ENCODE measurements at places on chromosomes 2 and 18.

- no peak for DNase-seq
Observed at GRCh38 chr18:80202264-80202998, 44.9 kb downstream of the PARD6G start.

GRCh38 chr18:58819051-58819450, 45.6 kb upstream of the ZNF532 start:
- no peak for DNase-seq

GRCh38 chr2:37456479-37456878, 112.0 kb downstream of the QPCT start:
- no peak for DNase-seq

DNA sequence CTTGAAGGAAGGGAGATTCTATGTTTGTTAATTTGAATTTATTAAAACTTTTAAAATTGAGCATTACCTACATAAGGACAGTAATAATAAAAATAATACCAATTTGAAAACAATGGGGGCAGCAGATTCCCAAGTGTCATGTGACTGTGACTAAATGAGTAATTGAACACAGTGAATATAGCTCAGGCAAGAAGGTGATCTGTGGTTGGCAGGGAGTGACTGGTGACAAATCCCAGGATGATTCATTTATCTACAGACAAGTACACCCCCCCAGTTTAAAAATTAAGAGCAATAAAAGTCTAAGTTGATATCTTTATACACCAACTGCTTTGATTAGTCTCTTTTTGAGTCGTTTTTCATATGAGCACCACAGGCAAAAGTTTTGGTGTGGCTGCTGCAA, 299.5 kb downstream of the ARHGAP15 start:
- peak; percentile 53 for DNase-seq

GRCh38 chr2:42987112-42987922, 194.9 kb upstream of the HAAO start:
- DNase-seq = peak; percentile 93

GRCh38 chr2:176261136-176261535, 8.1 kb upstream of the MTX2 start:
- DNase-seq = no peak

GRCh38 chr2:96933305-96934181, 52.8 kb downstream of the FAM178B start:
- DNase-seq = no peak

DNA sequence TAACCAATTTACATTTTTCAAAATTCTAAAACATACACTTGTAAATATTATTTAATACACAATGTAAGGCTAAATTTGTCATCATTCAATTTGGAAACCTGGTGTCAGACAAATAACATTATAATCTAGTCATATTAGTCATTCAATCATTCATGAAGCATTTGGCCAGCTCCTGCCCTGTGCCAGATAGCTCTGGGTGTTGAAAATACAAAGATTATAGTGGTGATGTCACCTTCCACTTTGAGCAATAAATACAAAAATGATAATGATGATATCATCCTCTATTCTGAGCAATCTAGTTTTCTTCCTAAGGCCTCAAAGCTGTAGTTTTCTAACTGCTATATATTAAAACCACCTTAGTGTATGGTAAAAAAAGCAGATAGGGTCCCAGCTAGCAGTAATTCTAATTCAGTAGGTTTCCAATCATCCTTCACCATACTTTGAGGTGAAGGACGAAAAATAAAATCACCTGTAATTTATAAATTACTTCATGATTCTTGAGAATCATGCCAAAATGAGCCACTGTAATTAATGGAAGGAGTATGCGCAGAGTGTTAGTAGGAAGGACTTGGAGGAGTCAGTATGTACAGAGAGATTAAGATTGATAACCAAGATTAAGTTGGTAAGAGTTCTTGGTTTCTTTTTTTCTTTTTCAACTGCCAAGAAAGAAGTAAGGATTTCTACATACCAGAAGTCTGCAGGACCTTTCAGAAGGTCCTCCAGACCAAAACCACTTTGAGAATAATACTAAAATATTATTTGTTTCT, 23.2 kb downstream of the MEMO1 start:
- DNase-seq = no peak

DNA sequence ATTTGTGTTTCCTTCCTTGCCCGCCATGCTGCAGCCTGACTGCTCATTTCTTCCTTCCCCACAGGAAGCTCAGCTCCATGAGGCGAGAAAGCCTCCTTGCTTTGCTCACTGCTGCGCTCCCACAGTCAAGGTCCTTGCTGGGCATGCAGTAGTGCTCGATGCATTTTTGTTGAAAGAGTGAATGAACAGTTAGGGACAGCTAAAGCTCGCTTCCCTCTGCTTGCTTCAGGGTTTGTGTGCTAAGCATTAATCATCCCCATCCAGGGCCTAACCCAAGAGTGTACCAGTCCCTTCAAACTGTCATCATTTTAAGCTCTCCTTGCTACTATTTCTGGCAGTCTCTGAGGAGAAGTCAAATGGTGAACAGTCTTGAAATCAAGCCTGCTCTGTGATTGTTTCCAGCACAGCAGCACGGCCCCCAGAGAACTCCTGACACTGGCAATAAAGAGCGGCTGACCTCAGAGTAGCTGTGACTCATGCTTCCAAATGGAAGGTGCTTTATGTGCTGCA, 171.7 kb upstream of the SOX11 start:
- DNase-seq = peak; percentile 38

GRCh38 chr2:55268288-55268906, 634 bp downstream of the MTIF2 start:
- DNase-seq = peak; percentile 18

DNA sequence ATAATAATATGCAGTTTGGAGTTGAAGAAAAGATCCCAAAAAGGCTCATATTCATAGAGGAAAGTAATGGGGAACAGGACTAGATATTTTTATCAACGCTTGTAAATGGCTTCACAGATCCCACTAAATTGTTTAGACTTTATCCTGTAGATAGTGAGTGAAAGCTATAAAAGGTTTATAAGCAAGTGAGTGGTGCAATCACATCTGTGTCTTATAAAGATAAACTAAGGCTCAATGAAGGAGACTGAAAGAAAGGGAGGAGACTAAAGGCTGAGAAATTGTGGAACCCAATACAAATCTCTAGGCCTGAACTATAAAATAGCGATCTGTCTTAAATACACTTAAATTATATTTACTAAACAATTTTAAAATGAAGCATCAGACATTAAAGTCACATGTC, 7.7 kb downstream of the SP3 start:
- no peak for DNase-seq

GRCh38 chr2:178229927-178230326, 35.6 kb downstream of the OSBPL6 start:
- peak; percentile 9 for DNase-seq

DNA sequence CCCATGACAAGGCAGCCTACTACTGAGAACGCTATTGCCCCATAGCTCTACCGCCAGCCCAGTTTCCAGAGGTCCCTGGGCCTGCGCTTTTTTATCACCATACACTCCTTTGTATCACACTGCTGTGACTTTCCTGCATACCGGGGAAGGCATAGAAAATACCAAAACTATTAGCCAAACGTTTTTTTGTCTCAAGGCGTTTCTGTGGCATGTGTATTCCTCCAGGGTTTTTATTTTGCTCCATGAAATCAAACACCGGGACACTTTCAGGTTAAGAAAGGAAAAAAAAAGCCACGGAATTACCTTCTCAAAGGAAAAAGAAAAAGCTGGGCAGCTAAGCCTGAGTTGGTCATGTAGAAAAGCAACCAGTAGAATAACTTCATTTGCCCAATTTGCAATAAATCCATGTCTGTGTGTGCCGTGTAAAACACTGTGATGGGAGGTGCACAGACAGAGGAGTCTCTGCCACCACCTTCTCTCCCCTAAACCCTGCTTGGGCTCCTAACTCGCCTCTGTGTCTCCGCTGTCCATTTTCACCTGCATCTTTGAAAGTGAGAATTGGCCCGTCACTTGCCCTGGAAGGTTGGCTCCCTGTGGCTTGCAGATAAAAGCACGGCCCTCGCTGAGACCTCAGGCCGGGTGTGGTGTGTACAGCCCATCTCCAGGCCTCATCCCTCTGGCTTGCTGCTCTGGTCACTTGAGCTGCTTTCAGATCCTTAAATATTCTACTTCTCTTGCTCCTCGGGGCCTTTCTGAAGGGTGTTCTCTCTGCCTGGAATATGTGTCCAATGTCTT, 1.7 kb downstream of the AMER3 start:
- DNase-seq = no peak

DNA sequence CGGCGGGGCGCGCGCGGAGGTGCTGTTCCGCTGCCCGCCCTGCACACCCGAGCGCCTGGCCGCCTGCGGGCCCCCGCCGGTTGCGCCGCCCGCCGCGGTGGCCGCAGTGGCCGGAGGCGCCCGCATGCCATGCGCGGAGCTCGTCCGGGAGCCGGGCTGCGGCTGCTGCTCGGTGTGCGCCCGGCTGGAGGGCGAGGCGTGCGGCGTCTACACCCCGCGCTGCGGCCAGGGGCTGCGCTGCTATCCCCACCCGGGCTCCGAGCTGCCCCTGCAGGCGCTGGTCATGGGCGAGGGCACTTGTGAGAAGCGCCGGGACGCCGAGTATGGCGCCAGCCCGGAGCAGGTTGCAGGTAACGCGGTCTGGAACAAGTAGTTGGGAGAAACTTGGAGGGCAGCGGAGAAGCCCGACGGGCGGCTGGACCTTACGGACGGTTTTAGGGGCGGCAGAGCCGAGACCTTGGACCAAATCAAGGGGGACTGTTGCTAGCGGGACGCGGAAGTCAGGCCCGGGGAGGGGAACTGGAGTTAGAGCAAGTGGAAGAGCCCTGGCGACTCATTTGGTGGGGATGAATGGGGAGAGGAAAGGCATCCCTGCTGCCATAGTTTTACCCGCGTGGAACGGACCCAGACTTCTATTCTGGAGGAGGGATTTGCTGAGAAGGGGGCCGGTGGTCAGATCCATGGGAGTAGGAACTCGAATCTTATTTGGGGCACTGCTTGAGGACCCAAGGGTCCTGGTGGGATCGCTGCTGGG, 573 bp downstream of the IGFBP2 start:
- no peak for DNase-seq

GRCh38 chr18:13247506-13247905, 28.9 kb downstream of the LDLRAD4 start:
- no peak for DNase-seq

- no peak for DNase-seq
Observed at GRCh38 chr2:216041438-216041837, 28.1 kb upstream of the MREG start.

- DNase-seq = no peak
Observed at GRCh38 chr2:237449193-237449881, 35.4 kb upstream of the COL6A3 start.

GRCh38 chr18:35939138-35939537, 33.3 kb upstream of the RMP24 start:
- DNase-seq = no peak

DNA sequence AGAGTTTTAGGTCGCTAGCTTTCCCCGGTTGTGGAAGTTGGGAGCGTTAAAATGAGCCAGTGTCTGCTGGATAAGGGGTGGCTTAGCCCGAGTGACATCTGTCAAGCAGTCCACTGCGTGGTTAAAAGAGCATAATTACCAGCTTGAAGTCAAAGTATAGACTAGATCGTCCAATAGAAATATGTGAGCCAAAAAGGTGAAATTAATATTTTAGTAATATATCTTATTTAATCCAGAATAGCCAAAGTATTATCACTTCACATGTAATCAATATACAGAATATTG, 654 bp downstream of the COMMD1 start:
- no peak for DNase-seq

- peak; percentile 13 for DNase-seq
Observed at GRCh38 chr2:147500819-147501395, 343.9 kb upstream of the ACVR2A start.

DNA sequence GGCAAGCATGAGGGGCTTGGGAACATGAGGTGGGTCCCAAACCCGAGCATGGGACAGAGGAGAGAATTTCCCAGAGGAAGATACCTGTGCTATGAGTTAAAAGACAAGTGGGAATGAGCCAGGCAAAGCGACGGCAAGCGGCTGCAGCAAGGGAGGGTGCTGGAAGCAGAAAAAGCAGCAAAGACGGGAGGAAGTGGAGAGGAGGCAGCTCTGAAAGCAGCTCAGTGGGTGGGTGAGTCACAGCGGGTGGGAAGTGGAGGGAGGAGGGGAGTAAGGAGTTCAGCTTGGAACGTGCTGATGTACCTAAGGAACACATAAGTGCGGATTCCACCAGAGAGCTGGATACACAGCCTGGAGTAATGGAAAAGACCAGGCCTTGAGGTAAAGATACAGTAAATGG, 41.4 kb downstream of the THUMPD2 start:
- peak; percentile 24 for DNase-seq

DNA sequence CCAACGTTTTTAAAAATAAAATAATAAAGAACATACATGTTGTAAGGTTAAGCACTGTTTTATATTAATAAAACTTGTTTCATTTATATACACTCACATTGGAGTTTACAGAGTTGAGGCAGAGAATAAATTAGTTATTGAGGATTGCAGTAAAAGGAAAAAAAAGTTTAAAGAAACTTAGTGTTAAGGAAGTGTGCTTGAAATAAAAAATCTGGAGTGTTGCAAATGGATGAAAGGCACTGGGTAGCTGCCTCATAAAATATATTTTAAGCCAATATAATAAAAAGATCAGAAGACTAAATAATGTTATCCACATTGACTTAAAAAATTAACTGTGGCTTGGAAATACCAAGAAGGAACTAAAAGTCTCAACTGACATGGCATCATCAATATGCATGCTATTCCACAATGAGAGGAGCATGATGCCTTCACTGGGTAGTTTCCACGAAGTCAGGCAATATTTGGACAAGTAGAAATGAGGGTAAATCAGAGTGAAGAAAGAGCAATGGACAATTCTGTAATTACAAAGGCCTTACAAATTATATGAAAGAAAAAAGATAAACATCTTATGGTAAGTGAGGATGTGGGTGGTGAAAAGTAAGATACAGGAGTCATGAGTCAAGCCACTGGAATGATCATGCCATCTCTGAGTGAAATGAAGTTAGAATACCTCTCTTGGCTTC, 2.5 kb downstream of the GALNT3 start:
- peak; percentile 47 for DNase-seq

DNA sequence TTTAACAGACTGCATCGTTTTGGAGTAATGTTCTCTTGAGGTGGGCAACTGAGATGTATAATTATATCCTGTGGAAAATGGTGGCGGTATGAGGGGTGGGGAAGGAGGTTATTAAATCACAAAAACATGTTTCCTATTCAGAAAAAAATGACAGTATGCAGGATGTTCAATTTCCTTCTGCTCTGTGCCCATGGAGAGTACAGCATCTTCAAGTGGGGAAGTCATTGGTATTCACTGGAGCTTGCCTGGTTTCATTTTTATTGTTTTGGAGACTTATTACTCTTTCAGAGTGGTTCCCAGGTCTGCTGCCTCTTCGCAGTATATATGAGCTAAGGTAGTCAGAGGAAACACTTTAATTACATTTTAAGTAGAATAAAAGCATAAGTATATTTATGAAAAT, 318.8 kb upstream of the RAB12 start:
- DNase-seq = no peak

- DNase-seq = peak; percentile 98
Observed at GRCh38 chr18:11947214-11948191, 33.8 kb upstream of the IMPA2 start.

DNA sequence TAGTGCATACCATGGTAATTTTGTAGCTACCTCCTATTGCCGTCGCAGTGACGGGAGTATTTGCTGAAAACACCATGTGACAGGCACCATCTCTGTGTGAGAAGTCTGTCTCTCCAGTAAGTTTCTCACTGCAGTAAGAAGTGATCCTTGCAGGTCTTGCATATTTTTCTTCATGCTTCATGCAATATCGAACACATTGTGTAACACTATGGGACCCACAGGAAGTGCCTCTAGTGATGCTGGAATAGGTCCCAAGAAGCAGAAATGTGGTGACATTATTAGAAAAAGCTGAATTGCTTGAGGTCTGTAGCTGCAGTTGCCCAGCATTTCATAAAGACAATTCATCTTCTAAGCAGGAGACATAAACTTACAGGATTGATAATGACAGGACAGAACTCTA, 167.6 kb downstream of the DCDC2C start:
- DNase-seq = no peak

GRCh38 chr2:160516547-160517365, 23.1 kb upstream of the RBMS1 start:
- no peak for DNase-seq

Measured in renal cortical epithelial cell (primary cell).